Activated naive CD4-positive, alpha-beta T cell (primary cell): ENCODE measurements at places on chromosomes 2 and 18.

DNA sequence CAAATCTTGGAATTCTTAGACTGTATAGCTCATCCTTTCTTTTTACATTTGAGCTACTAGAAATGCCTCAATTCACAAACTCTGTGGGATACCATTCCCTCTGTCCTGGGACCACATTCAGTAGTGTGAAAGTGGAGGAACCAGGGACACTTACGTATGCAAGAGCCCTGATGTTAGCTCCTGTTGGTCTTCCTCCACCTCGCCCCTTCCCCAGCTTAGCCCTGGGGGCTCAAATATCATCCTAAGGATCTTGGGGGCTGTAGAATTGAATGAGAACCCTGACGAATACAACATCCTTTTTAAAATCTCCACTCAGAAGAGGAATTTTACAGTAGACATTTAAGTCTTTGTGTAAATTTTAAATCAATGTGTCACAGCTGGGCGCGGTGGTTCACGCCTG is 65.2 kb upstream of the RAPH1 start:
- DNase-seq: no peak

DNA sequence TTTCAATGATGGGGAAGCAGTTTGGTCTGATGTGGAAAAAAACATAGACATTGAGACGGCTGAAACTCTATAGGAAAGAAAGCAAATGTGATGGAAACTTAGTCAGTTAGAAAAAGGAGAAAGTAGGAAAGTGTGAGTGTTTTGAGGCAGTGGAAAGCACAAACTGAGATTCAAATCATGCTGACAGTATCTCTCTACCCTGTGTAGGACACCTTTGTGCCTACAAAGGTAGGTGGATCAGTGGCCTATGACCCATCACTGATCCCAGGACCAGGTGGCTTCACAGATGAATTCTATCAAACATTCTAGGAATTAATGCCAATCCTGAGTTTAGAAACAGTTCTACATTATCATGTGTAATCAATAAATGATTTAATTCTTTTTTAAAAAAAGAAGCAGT is 57.1 kb downstream of the CD226 start:
- DNase-seq: no peak

DNA sequence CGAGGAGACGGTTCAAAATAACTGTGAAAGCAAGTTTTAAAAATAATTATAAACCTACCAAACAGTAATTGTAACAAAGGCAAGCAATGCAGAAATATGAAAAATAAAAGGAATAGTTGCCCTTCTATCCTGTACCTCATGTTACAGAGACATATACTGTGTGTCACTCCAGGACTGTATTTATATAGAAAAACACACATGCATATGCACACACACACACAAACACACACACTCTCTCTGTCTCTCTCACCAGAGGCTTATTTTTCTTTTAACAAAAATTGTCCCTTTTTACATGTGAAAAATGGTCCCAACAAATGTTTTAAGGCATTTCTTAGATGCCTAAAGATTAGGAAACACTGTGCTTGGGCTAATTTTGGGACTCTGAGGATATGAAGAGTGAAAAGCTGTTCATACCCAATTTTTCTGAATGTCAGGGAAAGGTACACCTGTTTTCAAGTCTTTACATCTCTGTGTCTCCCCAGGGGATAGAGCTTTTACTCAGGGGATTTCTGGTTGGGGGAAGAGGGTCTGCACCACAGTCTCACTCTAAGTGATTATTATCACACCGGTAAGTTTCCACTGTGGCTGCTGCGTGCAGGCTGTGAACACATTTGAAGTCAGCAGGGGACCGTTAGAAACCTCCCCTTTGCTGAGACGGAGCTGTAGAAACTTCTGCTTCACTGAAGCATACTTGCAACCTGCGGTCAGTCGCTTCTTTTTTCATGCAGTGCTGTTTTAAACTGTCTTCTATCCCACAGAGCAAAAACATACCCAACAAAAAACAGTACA is 51.4 kb upstream of the SPAG16 start:
- DNase-seq: no peak

DNA sequence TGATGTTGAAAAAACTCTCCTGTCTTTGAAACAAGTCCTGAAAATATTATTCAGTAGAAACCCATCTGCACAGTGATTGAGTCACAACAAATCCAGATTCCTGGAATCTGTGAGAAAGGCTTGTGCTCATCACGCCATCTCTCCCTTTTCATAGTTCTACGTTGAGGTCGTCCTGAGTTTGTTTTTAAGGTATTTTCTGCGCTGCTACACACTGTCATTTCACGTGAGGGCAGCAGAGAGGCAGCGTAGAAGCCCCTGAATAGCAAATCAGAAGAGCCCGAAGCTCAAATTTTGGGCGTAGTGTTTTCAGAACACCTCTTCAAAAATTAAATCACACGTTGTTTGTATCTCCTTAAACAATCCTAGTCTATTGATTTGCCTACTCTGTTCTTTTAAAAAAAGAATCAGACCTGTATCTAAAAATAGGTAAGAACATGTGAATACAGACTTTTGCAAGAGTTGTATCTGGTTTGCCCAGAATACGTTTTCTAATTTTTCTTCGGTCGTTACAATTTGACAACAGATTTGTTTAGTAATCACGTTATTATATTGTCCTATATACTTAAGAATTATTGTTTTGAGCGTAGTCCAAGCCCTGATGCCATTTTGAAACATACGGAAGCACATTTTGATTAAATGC is 61.6 kb upstream of the SLC38A11 start:
- DNase-seq: no peak

DNA sequence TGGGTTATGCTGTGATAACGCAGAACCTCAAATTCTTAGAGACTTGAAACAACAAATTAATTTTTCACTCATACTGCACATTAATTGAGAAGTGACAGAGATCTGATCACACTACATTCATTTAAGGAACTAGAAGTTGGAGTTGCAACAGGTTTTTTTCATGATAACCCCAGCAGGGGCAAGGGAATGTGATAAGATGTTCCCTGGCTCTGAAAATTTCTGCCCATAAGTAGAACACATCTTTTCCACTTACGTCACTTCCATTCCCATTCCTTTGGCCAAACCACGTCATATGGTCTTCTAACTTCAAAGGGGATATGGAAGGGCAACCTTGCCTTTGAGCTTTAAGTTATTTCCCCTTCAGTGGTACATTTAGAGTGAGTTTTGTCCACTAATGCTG is 29.7 kb upstream of the PSME4 start:
- DNase-seq: no peak

DNA sequence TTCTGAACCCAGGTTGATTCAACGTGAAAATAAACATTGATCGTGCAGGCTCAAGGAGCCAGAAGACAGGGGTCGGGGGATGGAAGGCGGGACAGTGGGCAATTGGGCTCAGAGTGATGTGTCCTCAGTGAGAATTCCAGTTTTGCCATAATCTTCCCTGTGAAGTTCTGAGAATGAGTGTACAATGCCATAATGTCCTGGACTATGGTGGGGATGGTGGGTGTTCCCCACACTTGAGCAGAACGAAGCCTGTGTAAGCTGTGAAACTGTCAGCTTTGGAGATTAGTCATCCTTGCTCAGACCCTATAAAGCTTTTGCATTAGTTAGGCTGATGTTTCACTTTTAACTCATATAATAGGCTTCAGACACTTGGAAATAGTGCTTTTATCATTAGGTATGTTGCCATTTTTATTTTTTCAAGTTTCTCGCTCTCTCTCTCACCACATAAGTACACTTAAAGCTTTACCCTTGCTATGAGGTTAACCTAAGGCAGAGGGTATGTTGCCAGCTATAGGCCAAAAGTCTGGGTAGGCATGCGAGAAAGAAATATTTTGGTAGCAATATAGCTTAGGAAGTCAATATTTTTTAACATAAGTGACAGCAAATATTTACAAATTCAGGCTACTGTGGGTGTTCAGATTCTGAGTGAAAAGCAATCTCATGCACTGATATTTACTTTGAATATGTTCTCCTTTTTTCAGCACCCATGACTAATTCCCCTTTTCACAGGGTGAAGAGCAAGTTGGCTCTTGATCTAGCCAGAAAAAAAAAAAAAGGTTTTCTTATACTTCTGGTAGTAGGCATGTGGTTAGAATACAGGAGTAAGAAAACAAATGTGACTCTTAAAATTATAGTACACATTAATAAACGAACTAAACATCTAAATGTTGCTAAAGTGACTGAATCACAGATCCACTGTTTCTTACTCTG is 47.2 kb downstream of the CDC42EP3 start:
- no peak for DNase-seq

DNA sequence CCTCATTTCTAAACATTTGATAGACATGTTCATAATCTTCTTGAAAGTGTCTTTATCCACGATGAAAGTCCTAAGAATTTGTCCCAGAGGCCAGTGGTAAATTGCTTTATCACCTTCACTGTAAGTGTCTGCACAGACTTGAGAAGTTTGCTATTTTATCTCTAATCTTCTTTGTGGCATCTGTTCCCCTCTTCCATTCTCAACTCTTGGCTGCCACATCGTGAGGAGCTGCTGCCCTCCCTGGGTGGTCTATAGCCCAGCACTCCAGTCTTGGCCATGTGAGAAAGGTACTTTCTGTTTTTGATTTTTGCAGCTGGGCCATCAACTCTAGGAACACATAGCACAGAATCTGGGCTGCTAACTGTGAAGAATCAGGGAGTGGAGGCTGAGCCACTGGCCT is 45.5 kb downstream of the SLC14A2 start:
- DNase-seq: no peak

DNA sequence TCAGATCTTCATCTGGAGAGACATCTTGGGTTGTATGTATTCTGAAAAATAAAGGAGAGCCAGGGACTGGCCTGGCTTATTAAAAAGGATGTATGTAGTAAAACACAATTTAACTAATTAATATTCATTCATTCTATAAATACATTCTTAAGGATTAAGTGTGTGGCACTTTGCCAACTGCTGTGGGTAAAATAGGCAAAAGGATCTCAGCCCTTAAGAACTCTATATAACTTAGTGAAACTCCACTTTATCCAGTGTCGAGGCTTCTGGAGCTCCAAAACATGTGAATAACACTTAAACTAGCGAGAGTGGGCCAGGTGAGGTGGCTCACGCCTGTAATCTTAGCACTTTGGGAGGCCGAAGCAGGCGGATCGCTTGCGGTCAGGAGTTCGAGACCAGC is 7.7 kb upstream of the STK39 start:
- no peak for DNase-seq

- no peak for DNase-seq
These were observed 43.7 kb downstream of the ARL4C start for GRCh38 chr2:234453216-234453615.

GRCh38 chr2:218964041-218964771 is 4.7 kb downstream of the CDK5R2 start:
- no peak for DNase-seq

- no peak for DNase-seq
These were observed 662 bp downstream of the ACVR2A start for GRCh38 chr2:147845411-147845971.

GRCh38 chr2:140257692-140258300 is 1477.6 kb upstream of the NXPH2 start:
- DNase-seq: no peak

- no peak for DNase-seq
These were observed 8.7 kb upstream of the WIPF1 start for GRCh38 chr2:174606336-174606735.

DNA sequence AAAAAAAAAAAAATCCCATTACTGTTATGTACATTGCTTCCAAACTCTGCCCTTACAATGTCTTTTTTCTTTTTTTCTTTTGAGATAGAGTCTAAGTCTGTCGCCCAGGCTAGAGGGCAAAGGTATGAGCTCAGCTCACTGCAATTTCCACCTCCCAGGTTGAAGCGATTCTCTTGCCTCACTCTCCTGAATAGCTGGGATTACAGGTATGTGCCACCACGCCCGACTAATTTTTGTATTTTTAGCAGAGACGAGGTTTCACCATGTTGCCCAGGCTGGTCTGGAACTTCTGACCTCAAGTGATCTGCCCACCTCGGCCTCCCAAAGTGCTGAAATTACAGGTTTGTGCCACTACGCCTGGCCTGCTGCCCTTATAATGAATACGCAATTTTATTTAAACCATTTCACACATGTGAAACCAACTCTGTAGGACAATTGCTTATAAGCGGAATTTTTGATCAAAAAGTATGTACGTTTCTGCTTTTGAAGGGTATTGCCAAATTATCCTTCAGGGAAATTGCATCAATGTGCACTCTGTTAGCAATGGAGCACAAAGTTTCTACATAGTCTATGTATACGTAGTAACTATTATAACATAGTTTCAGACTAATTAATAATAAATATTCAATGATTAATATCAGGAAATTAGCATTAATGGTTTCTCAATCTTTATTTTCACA is 55.7 kb upstream of the ACTR3 start:
- no peak for DNase-seq

- no peak for DNase-seq
These were observed 35.3 kb downstream of the GCKR start for GRCh38 chr2:27531983-27532382.

DNA sequence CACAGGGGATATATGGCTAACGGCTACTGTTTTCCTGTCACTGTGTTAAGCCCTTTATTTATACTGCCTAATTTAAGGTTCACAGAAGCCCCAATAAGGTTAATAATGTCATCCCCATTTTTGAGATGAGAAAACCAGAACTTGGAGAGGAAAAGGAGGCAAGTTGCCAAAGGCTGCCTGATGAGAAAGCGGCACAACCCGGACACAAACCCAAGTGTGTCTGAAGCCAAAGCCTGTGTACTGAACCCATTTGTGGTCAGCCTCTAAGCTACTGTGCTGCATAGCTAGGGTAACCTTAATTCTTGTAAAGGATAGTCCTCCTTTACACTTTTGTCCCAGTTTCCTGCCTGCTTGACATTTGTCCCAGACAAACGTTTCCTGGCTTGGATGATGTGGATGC is 954.7 kb upstream of the FANCL start:
- DNase-seq: no peak

GRCh38 chr2:240401781-240402551 is 33.5 kb upstream of the GPC1 start:
- no peak for DNase-seq

GRCh38 chr2:156037482-156037881 is 295.0 kb downstream of the NR4A2 start:
- no peak for DNase-seq

DNA sequence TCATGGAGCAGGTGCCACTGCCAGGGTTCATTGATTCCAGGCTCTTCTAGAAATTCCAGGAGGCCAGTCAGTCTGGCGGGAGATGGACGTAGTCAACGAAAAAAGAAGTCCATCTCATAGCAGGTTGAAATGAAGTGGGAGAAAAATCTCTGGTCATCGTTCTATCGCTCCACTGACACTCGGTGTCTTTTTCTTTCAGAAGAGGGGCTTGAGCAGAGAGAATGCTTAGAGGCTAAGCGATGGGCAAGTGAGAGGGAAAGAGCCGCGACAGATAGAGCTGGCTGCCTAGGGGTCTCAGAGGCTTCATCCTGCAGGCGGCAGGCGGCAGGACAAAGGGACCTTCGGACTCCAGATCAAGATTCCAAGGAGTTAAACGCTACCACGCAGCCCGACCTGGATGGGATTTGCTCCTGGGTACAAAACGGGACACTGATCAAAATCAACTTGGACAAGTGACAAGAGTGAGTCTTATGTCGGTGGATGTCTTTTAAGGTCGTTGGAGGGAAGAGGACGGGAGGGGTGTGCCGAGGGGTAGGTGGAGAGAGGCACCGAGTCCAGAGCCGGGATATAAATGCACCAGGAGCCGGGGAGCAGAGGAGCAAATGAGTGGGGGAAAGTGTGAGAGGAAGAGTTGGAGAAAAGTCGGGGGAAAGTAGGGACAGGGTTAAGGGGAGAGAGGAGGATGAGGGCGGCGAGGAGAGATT is 677 bp upstream of the TMEM178A start:
- no peak for DNase-seq

- peak; percentile 58 for DNase-seq
These were observed 62.5 kb downstream of the RELCH start for GRCh38 chr18:62249478-62250097.

GRCh38 chr18:56309104-56309503 is 329.3 kb downstream of the TXNL1 start:
- no peak for DNase-seq

GRCh38 chr2:171095014-171095582 is 65.6 kb downstream of the TLK1 start:
- no peak for DNase-seq
